Suppressor macrophage treated with lipopolysaccharide for 1 hour (primary cell): ENCODE measurements at places on chromosomes 12 and 14.

- DNase-seq: no peak
Observed at GRCh38 chr14:28770630-28771029, 4.0 kb downstream of the FOXG1 start.

DNA sequence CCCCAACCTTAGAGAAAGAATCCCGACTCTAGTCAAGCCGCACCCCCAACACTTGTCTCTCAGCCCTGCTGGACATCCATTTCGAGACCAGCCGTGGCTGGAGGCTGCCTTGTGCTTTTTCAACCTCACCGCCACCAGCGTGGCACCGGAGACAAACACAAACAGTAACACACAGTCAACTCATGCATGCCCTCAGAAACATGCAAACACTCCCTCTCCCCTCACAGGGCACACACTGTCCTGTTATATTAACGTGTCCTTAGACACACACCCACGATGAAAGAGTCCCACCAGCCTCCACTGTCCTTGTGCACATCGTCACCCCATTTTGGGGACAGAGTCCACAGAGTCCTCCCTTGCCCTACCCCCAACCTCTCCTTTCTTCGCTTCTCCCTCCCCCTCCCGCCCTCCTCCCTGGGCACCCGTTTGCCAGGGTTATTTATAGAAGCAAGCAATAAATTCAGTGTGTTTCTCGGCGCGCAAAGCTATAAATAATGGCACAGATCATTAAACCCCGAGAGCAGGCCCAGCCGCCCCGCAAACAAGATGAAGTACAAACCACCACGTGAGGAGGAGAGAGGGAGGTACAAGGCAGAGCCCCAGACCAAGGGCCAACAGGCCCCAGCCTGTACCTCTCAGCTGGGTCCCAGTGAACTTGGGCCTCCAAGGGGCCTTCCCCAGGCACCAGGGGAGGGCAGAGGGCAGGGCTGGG, 27.9 kb downstream of the SMUG1 start:
- DNase-seq: no peak

GRCh38 chr12:103875666-103876065, 34.6 kb upstream of the NT5DC3 start:
- no peak for DNase-seq

GRCh38 chr14:32256576-32256975, 53.5 kb upstream of the RNU6-8 start:
- no peak for DNase-seq
